ENCODE measurements at places on chromosomes 7 and 10.

DNA sequence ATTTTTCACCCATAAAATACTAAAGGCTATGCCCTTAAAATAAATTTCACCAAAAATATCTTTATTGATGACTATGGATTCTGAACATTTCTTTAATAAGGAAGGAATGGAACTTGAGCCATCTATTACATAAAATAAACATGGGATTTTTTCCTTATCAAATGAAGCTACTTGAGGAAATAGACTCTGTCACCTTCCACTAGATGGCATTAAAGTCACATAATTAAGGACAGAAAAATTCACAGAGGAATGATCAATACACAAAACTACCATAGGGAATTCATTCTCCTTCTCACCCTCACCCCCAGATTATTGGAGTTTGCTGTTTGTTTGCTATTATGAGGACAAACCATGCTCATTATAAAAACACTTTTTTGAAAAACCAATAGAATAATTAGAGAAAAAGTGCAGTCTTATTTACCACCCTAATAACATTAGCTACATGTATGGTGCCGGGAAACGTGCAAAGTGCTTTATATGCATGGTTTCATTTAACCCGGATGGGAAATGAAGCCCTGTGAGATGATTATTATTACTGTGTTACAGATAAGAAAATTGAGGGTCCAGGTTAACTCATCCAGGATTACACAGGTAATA is 21.1 kb upstream of the FOXI2 start:
- DNase-seq = peak; percentile 26

DNA sequence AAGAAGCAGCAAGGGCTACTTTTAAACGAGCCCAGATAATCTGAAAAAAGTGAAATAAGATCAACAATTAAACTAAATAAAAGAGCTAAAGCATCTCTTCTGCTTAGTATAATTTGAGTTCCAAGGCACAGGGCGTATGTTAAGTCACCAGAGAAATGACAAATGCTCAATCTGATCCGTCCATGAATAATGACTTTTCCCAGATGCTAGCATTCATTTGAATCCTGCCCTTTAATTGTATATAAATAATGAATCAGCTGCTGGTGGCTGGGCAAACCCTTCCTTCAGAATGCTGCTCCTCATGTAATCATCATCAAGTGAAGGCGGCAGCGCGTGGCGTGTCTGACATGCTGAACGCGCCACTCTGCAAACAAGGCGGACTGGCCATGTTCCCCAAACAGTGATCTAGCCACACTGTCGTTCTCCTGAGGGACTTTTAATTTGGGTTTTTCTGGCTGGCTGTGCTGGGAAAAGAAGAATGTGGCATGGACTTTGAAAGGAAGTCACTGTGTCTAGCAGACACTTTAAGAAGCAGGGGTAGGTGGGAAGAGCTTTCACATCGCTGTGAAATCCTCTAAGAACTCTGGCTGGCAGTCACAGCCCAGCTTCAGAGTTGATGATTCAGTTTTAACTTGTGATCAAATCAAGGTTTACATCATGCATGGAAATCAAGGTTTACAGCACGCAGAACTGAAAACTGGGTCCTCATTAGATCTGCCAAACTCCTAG is 70.7 kb downstream of the BEND7 start:
- no peak for DNase-seq

GRCh38 chr10:70331486-70332268 is 47.9 kb upstream of the NPFFR1 start:
- peak; percentile 93 for DNase-seq

DNA sequence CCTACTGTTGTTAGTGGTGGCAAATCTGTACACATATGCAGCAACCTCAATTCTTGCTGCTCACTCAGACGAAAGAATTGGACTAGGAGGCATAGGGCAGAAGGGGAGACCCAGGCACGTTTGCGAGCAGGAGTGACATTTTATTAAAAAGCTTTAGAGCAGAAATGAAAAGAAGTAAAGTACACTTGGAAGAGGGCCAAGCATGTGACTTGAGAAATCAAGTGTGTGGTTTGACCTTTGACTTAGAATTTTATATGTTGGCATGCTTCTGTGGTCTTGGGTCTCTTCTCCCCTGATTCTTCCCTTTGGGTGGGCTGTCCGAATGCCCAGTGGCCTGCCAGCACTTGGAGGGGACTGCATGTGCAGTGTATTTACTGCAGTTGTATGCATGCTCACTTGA is 205.5 kb upstream of the SEMA3D start:
- DNase-seq = no peak

DNA sequence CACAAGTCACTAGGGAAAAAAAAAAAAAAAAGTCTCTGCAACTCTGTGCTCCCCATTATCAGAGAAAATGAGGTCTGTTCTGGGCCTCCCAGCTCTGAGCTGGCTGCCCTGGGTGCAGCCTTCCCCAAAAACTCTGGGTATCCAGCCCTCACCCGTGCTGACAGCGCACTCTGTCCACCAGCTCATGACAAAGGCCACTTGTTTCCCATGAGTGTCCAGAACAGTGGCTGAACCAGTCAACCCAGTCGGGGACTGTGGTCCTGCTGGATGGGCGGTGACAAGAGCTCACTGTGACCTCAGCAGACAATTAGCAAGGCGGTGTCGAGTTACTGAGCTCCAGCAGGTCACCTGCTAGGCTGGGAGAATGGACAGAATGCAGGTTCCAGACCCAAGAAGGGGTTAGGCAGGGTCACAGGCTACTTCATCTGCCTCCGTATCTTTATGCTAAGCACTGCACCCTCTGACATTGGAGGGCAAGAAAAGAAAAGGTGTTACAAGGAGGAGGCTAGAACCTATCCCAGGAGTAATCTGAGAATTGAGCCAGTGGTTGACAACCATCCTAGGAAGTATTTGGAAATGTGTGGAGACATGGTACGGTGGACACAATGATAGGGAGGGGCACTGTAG is 37.2 kb downstream of the DLG5 start:
- no peak for DNase-seq

DNA sequence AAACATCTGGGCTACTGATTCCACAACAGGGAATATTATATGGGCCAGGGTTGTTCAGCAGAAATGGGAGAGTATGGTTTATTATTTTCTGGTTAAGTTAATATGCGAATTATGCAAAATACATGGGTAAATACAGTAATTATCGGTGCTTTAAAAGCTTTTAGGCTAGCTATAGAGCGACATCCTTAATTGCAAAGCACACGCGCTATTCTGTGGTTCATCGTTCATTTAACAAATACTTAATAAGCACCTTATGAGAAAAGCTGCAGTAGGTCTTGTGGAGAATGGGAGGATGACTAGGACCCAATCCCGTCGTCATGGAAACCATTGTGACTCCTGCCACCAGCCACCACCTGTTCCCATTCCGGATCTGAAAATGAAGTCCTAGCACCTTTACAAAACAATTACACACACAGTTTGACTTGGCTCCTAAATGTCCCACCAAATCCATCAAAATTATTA is 623 bp upstream of the CEP41 start:
- DNase-seq = peak; percentile 50

Data from ELR (cell line).